NB4 (cell line): ENCODE measurements at places on chromosomes 12 and 14.

- peak; percentile 6 for DNase-seq
Observed at GRCh38 chr14:33810308-33810707, 140.6 kb downstream of the EGLN3 start.

DNA sequence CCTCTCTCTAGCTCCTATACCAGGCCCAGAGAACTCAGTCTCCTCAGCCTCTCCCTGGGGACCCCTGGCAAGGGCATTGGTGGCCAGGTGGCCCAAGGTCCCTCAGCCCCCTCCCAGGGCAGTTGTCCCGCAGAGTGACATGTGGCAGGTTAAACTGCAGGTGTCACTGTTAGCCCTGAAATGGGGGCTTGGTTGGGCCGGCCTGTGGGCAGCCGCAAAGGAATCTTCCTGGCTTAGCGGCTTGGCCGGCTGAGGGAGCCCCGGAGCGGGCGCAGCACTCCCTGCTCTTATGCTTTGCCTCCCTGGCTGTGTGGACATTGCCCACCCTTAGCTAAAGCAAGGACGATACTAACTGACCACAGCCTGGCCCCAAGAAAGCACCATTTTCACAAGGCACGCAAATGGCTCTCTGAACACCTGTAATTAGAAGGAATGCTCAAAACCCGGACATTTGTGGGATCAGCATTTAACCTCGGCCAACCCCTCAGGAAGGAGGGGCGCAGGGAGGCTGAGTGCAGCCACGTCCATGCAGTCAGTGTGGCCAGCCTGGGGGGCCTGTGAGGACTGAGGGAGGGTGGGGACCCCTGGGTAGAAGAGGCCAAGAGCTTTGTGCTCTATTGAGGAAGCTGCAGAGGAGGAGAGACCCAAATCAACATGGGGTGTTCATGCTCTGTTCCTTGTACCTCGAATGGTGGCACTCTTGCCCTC is 82.2 kb downstream of the PAPOLA start:
- DNase-seq: peak; percentile 61

DNA sequence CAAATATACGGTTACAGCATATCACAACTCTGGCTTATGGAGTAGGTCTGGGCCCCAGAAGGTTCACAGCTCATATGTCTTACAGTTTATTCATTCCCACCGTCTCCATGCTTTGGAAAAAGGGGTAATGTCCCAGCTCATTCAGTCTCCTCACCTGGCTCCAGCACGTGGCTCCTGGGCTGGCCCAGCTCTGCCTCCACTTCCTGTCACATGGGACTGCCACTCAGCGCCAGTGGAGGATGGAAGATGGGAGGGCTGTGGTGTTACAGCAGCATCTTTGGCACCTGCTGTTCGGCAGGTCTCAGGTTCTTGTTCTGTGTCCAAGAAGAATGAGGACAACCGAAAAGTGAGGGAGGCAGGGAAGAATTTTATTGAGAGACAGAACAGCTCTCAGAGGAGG is 216.3 kb upstream of the ATXN7L3B start:
- no peak for DNase-seq

GRCh38 chr14:22870811-22871223 is 723 bp upstream of the LRP10 start:
- DNase-seq: no peak

GRCh38 chr12:6635856-6636531 is at the start of gene LPAR5:
LPAR5 (minus strand) TSS chr12:6635959; CDS start chr12:6621248, 14,711 bp downstream.
- peak; percentile 70 for DNase-seq

- peak; percentile 68 for DNase-seq
Observed at GRCh38 chr14:55430024-55430690, 10.3 kb downstream of the TBPL2 start.

DNA sequence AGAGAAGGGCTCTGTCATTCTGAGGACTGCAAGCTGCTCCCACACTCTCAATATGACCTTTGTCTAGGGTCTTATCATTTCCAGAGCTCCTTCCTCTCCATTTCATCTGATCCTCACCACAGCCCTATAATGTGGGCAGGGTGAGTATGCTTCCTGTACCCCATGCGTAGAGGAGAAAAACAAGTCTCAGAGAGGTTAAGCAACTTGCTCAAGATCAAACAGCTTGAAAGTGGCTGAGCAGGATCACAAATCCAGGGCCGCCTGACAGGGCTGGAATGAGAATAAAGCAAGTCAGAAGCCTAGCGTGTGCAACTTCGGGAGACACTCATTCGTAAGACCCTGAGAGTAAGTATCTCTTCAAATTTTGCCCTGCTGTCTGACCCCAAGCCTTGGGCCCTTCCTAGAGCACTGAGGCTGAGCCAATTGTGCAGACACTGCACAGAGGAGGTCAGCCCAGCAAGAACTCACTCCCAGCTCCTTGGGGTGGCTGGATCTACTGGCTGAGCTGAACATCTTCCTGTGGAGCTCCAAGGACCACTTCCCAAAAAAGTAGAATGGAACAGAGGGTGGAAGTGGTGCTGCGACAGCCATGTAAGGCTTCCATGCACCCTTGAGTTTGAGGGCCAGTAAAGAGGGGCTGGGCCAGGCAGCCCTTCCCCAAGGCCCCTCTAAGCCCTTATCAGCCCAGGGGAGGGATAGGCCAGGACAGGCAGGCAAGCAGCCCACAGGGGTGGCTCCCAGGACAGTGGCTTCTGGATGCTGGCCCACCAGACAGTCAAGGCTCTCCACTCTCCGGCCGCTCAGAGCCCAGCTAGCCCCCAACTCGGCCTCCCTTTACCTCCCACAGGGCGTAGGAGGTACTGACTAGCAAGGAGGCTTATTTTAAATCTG is 10.5 kb downstream of the ZFP36L1 start:
- DNase-seq: no peak

DNA sequence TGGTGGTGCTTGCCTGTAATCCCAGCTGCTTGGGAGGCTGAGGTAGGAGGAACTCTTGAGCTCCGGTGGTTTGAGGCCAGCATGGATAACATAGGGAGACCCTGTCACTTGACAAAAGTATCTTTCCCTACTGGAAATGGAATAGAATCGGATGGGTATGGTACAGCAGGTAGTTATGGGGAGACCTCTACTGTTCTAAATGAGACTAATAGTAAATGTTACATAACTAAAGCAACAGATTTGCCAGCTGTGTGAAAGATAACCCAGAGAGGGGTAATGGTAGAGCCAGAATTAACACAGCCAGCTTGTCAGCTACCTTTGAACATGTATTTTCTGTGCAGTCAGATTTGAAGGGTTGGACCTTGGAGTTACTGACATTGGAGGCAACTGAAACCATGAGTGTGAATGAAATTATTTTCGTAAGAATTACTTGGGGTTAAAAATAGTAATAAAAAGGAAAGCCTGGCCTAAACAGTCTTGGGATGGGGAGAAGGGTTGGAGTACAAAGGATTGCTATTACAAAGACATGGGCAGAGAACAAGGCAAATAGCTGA is 21.7 kb upstream of the NUP107 start:
- DNase-seq: peak; percentile 15

DNA sequence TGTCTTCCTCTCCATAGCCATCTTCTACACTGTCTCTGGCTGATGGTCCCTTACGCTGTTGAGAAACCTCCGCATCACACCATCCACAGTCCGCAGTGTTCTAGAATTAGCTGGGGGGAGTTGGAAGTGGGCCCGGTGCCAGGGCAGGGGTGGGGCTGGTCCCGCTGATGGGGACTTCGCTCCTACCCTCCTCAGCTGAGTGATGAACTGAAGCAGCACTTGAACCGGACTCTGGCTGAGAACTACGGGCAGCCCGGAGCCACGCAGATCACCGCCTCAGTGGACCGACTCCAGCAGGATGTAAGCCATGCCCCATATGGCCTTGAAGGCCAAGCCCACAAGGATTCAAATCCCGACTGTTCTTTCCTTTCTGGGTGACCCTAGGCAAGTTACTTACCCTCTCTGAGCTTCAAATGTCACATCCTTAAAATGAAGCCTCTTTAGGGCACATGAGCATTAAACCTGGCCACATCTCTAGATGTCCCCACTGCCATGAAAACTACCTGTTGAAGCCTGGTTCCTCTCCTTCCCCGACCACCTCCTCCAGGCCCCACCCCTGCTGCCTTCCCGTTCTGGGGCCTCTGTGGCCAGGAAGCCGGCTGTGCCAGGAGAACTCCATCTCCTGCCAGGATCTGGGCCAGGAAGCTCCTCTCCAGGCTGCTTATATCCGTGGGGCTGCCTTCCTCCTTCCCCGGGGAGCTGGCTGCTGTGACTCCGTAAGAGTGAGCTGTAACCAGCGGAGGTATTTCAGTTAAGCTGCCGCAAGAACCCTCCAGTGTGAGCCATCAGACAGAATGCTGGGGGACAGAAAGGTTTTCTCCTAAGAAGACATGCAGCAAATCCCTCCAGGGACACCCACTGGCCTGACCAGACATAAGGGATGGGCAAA is 53.1 kb downstream of the TSPAN11 start:
- DNase-seq: no peak

DNA sequence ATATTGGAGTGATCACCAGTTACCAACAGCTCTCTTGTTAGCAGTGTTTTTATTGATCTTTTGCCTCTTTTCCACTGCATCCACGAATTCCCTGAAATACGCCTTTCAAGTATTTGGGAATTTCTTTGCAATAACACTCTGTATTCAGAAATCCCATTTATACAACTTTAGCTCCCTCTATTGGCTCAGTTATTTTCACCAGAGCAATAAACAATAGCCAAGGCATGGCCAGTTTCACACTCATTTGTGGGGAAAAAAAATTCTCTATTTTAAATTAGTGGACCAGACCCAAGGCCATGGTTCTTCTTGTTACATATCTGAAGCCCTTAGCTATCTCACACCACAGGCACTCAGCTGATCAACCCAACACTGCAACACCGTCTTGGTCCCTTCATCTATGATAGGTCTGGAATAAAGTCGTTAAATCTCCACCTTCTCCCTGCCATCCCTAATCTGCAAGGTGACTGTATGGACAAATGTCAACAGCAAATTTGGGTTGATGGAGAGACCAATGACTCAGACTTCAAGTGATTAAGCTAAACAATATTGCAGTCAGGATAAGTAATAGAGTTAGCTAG is 92.4 kb upstream of the TMEM260 start:
- no peak for DNase-seq

DNA sequence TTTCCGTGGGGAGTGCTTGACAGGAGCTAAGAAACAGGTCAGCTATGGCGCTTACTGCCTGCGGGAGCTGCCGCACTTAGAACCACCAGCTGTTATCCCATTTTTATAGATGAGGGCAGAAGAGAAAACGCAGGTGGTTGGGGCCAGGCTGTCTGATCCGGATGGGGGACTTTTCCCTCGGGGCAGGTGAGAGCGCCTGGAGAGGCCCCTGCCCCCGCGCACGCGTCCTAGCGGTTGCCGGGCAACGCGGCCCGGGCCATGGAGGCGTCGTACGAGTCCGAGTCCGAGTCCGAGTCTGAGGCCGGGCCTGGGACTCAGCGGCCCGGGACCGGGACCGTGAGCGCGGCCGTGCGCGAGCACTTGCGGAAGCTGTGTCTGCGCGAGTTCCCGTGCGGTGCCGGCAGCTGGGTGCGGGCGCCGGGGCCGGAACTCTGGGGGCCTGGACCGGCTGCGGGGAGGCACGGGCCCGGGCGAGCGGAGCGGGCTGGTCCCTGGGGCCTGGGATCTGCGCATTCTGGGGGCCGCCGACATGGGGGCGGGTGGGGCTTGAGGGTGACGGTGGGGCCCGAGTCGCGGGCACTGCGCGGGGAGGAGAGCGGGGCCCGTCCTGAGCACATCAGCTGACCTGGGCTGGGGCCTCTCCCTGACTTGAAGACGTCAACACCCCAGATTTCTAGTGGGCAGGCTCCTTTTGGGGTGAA is at the start of gene LRRC43:
Gene LRRC43, plus strand, starts transcription at position 237 of the 701 bp plus-strand sequence. Its CDS starts 22 bp downstream, at position 259.
- DNase-seq: peak; percentile 66

DNA sequence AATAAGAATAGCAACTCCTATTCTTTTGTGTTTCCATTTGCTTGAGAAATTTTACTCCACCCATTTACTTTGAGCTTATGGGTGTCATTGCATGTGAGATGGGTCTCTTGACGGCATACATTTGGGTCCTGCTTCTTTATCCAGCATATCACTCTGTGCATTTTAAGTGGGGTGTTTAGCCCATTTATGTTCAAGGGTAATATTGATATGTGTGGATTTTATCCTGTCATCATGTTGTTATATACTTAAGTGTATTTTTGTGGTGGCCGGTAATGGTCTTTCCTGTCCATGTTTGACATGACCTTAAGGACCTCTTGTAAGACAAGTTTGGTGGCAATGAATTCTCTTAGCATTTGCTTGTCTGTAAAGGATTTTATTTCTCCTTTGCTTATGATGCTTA is 100.1 kb downstream of the ATP23 start:
- no peak for DNase-seq

DNA sequence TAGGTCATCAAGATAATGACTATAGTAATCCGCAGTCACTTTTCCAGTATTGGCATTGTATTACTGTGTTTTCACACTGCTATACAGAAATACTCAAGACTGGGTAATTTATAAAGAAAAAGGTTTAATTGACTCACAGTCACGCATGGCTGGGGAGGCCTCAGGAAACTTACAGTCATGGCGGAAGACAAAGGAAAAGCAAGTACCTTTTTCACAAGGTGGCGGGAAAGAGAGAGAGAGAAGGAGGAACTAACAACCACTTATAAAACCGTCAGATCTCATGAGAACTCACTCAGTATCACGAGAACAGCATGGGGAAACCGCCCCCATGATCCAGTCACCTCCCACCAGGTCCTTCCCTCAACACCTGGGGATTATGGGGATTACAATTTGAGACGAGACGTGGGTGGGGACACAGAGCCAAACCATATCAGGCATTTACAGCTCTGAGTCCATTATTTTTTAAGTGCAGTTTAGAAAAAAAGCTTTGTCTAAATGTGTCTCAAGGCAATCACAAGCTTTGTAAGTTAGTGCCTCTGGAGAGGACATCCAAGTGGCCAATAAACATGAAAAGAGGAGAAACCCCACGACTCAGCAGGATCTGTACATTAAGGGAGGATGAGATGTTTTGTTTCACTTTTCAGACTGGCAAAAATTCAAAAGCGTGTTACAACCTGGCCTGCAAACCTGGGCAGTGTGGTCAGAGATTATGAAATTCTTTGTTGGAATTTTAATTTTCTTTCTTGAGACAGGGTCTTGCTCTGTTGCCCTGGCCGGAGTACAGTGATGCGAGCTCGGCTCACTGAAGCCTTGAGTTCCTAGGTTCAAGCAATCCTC is 82.0 kb downstream of the DNAH10 start:
- DNase-seq: no peak

DNA sequence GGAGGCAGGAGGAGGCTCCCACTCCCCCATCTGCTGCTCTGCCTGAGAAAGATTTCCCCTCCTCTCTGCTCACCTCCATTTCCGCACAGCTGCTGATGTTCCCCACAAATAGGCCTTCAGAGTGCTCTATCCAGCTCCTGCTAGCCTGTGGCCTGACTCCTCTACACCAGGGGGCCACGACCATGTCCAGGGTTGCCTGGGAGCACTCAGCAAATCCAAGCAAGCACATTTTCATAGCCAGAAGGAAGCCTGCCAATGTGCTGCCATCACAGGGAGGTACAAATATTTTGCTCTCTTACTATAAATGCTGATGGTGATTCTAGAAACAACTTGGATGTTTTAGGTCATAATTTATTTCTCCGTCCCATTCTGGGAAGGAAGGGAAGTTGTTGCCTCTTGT is 17.3 kb downstream of the KCNA5 start:
- DNase-seq: no peak

- peak; percentile 51 for DNase-seq
Observed at GRCh38 chr12:22101749-22102243, 55.8 kb downstream of the CMAS start.

- DNase-seq: no peak
Observed at GRCh38 chr14:53924753-53925152, 31.9 kb downstream of the BMP4 start.

- DNase-seq: peak; percentile 40
Observed at GRCh38 chr12:5022465-5023061, 21.1 kb upstream of the KCNA5 start.
